Brain pericyte (primary cell): ENCODE measurements at places on chromosomes 6 and 20.

- no peak for DNase-seq
Observed at GRCh38 chr6:167349631-167350274, 24.9 kb downstream of the TTLL2 start.

- no peak for DNase-seq
Observed at GRCh38 chr6:75437421-75437891, 56.1 kb downstream of the FILIP1 start.

GRCh38 chr6:157069585-157069984, 253.7 kb downstream of the TMEM242 start:
- DNase-seq = no peak

DNA sequence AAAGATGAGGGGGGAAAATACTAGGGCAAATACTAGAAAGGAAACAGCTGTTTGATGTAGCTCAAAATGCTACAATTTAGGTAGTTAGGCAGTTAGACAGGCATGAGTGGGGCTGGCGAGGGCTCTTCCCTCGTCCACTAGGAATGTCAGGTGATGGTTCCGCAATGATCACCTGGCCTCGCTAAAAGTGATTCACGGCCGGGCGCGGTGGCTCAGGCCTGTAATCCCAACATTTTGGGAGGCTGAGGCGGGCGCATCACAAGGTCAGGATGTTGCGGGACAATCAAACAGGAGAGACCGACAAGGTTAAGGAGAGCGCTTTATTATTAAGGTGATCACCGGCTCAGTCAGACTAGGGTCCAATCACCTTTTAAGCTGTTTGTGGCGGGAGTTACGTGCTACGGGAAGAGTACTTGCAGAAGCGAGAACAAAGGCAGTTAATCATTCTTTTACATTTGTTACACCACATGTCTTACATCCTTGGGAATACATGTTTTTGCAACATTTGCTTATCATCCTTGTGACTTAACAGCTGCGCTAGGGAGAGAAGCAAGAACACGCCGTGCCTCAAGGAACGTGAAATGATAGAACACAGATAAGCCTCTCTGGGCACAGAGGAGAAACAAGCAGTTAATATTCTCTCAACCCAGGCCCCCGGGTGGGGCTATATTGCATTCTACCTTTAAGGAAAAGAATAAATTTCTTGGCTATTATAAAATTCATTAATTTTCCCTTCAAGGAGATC, 1025.4 kb downstream of the EYS start:
- DNase-seq = no peak

DNA sequence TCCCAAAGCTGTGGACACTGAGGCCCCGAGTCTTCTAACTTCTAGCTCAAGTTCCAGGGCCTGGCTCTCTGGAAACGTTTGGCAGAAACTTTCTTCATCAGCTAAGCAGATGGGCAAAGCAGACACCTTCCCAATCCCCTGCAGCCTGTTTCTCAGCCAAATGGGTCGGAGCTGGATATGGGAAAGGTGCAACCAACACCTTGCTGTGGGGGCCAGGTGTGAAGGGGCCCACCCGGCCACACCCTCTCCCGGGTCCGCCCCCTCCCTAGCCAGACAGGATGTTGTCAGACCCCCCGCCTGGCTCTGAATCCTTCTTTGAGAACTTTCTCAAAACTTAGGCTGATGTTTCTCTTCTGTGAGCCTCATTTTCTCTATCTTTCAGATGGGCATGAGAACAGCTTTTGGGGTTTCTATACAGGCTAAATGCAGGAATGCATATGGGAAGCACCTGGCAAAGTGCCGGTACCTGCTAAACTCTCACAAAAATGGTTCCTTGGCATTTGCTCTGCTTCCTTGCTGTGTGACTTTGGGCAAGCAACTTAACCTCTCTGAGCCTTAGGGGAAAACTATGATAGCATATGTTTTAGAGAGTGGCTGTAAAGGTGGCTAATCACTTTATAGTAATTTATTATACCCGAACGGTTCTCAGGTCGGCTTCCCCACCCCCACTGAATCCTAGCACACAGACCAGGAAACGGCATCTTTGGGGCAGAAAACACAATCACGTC, 1.8 kb downstream of the SNAI1 start:
- no peak for DNase-seq

DNA sequence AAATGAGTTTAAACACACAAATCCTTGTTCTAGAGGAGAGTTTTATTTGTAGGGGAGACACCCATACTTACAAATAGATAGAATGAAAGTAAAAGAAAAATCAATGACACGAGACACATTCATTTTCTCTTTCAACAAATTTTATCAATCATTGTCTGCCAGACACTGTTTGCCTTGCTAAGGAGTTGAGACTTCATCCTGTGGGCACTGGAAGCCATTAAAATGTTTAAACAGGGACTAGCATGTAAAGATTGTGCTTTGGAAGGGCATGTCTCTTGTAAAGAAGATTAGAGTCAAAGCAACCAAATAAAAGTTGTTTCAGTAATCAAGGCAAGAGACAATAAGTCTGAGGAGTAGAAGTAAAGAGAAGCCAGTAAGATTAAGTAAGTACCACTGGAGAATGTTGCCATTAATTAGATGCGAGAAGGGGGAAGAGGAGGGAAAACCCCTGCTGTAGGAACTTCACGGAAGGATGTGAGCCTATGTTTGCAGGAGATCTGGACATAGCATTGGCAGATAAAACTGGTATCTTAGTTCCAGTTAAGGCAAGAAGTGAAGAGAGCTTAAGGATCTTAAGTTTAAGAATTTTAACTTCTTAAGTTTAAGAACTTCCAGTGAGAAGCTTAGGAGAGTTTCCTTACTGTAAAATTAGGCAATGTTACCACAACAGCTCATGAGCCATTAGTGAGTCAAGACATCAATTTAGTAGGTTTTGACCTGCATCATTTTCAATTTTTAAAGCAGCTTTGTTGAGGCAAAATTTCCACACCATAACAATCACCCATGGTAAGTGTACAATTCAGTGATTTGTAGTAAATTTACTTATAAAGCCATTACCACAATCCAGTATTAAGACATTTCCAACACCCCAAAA, 117.0 kb upstream of the UST start:
- no peak for DNase-seq

DNA sequence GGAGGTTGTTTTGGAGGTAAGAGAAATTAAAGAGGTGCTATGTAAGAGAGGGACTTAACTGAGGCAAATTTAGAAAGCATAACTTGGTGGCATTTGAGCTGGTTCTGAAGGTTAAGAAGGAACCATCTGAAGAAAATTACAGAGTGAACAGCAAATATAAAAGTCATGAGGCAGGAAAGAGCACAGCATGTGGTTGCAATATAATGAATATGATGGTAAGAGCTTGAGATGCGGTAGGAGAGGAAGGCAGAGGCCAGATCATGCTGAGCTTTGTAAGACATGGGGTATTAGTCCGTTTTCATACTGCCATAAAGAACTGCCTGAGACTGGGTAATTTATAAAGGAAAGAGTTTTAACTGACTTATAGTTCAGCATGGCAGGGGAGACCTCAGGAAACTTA, 279.1 kb downstream of the UTRN start:
- no peak for DNase-seq

DNA sequence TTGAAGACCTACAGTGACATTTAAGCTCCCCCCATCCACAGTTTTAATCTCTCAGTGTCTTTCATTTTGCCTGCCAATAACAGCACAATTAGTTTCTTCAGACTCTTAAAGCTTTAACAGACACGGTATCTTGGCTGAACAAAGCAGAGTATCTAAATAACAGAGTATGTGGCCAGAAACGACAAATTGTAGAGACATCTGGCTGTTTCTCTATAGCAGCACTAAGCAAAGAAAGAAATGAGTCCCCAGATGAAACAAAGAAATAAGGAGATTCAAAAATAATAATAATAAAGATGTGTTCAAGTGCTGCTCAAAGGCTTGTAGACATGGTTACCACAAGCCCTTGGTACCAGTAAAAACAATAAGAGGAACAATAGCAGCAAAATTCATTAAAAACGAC, 97.8 kb upstream of the HDAC2 start:
- DNase-seq = no peak

- DNase-seq = no peak
Observed at GRCh38 chr6:14477559-14477958, 360.0 kb downstream of the CD83 start.

DNA sequence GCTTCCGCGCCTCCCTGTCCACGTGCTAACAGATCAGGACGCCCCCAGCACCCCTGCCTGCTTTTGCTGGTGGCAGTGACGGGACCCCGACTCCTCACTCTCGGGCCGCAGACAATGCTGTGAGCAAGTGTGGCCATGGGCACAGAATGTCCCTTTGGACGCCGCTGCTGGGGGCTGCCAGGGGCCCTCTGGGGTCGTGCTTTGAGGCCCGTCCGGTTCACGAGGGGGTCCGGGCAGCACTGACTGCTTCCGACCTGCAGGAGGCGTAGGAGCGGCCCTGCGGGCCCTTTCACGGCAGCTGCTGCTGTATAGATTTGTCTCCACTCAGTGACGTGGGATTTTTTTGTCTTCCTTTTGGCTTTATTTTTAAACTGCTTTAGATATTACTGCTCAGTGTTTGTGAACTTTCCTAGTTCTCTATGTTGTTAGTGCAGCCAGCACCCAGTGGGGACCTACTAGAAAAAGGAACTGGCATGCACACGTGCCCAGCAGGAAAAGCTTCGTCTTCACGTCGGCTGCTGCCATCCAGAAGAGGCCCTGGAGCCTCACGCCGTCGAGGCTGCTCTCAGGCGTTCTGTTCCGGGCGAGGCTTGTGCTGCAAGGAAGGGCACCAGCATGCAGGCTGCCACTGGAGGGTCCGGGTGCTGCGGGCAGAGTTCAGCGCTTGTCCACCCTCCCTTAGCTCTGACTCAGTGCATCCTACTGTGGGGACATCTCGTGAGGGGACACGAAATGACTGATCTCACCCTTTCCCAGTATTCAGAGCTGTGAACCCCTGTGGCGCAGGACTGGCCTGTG, 21.7 kb downstream of the UCKL1 start:
- no peak for DNase-seq

DNA sequence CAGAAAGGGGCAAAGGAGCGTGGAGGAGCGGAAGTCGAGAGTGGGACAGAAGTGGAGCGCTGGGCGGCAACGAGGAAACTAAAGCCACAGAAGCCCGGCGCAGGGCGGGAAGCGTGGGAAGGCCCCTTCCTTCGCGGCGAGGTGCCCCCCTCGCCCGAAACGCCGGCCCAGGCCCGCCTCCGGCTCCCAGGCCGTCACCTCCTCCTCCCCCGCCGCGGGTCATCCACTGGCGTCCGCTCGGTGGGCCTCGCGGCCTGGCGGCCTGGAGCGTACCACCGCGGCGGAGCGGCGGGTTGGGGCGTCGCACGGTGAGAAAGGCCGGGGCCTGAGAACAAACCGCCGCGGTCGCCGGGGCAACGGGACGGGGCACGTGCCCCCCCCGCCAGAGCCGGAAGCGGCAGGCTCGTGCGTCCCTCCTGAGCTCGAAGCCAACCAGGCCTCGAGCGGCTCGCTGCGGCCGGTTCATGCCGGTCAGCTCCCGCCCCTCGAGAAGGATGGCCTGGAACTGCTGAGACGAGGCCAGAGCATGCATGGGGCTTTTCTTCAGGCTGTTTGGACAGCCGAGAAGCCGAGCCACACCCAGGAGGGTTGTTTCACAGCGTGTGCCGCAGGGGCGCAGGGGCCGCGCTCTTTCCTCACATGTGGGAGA, at the start of gene TCP11:
TCP11 (minus strand) TSS at position 333 of the 649 bp plus-strand sequence. CDS start 469 bp downstream, outside the sequence.
- DNase-seq = no peak

GRCh38 chr20:43824309-43825050, 90.2 kb upstream of the TOX2 start:
- no peak for DNase-seq

DNA sequence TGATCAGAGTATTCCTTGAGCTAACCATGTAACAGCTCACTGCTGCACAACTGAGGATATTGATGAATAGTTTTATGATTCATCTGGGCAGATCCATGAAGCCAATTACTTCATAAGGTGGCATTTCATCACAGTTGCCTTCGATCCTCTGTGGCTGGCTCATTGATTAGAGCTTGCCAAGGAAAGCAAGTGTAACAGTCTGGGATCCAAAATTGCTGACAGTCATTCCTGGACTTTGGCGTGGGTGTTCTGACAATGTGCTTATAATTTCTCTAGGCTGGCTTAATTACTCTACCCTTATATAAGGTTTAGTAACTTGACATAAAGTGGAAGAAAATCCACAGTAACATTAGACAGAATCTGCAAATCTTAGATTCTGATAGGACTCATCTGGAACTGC, 551.3 kb upstream of the CDH4 start:
- no peak for DNase-seq

DNA sequence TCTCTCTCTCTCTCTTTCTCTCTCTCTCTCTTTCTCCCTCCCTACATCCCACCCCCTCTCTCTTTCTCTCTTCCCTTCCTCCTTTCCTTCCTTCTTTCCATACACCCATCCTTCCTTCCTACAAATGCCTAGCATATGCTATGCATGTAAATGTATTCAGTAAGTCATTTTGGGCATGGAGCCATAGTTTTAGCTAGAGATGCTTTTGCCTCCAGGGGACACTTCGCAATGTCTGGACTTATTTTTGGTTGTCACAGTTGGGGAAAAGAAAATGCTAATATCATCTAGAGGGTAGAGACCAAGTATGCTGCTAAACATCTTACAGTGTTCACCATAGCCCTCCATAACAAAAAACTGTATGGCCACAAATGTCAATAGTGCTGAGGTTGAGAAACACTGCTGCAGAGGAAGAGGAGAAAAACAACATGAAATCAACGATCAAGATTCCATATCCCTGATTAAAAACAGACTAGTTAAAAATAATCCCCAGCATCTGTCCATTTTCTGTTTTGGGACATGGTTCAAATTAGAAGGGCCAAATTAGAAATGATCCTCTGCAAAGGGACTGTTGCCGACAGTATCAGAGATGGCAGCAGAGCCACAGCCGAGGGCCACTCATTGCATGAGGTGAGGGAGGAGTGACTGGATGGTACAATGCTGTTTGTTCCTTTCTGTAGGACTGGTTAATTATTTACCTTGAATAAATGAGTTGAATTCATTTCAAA, 152.7 kb downstream of the SH3BGRL2 start:
- no peak for DNase-seq

DNA sequence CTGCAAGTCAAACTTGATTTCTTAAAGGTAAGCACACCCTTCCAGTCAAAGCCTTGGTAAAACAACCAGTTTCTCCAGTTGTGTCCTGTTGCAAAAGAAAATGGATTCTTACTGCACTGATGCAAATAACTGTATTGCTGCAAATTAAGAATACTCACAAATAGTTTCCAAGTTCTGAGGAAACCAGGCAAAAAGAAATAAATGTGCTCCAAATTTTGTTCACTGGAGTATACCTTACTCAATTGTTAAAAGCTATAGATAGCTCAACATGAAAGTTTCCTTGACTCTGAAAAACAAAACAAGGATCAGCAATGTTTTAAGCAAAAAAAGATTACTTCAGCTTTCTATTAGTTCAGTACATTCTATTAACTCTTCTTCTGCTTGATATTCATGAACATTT, 75.2 kb downstream of the SLC16A10 start:
- DNase-seq = no peak

GRCh38 chr6:3368685-3369084, 88.2 kb downstream of the SLC22A23 start:
- no peak for DNase-seq
